ENCODE measurements at places on chromosomes 4 and X.

- no peak for DNase-seq
These were observed 161.5 kb upstream of the GPR101 start for GRCh38 chrX:137195296-137195695.

DNA sequence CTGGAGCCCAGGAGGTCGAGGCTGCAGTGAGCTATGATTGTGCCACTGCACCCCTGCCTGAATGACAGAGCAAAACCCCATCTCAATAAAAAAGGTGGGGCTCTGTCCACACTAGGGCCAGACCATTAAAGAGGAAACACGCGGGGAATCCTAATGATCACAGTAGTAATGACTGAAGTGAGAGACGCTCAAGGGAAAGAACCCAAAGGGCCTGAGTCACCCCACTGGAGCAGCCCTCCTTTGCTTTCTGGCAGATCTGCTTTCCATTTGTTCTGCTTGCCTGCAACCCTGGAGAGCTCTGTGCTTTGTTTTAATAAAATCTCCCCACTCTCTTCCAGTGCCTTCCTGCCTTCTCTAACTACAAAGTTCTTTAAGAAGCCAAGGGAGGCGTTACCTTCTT is 5.0 kb downstream of the TFDP3 start:
- no peak for DNase-seq

GRCh38 chr4:75817901-75818300 is 84.4 kb downstream of the PPEF2 start:
- DNase-seq: no peak

GRCh38 chrX:134868771-134869495 is 121.9 kb upstream of the SMIM10 start:
- DNase-seq: no peak

DNA sequence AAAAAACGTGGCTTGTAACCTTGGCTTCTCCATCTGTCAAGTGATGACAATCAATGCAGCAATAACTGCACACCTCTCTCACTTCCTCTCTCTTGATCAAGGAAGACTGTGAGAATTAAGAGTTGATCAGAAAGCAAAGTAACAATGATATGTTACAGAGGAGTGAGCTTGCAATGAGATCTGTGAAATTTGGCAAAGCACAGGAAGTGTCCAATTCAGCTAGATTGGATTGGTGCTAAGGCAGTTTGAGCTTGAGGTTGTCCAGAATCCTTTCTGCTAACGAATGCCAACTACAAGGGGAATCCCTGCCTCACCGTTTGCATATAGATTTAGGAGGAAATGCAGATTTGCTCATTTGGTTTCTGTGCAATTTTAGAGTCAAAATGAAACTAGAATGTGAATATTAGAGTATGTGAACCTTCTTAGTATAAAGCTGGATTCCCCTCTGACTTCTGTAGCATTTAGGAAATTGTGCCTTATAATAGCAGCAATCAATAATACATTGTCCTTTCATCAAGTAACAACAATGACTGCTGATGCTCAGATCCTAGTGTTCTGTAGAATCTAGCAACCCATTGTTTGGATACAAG is 346.4 kb downstream of the PTTG2 start:
- no peak for DNase-seq

DNA sequence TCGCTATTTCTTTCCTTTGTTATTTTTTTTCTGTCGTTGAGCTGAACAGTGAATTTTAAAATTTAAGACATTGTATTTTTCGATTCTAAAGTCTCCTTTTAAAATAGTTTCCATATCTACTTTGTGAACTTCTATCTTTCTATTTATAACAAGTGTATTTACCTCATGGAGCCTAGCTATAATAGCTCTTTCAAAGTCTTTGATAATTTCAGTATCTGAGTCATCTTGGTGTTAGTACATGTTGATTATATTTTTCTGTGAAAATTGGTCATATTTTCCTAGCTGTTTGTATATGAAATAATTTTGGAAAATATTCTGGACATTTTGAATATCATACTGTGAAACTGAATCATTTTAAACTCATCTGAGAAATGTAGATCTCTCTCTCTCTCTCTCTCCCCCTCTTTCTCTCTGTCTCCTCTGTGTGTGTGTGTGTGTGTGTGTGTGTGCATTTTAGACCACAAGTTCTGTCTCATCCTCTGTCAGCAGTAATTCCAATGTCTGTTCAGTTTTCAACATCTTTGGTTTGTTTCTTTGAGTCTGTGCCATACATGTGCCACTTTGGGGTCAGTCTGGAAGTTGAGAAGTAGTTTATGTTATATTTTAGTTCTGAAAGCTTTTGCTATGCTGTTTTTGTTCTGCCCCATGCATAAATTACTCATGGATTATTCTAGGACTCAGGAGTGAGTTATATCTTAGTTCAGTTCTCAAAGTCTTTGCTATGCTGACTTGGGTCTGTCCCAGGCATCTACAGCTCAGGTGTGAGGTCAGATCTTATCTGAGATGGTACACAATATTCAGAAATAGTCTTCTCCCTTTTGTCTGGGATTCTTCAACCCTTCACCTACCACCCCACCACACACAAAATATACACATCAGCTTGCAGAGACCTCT is 366.4 kb upstream of the CASK start:
- DNase-seq: no peak

Measured in brain pericyte (primary cell).